Cardiac muscle cell (in vitro differentiated cells and primary cell): ENCODE measurements at places on chromosomes 2 and 18. TPM values are rescaled to one million over a fixed set of nuclear protein-coding genes. Genes with fewer than 3 reads are reported as not detected.

Gene GALR1
- not detected in 2 replicates for total RNA-seq

DNA sequence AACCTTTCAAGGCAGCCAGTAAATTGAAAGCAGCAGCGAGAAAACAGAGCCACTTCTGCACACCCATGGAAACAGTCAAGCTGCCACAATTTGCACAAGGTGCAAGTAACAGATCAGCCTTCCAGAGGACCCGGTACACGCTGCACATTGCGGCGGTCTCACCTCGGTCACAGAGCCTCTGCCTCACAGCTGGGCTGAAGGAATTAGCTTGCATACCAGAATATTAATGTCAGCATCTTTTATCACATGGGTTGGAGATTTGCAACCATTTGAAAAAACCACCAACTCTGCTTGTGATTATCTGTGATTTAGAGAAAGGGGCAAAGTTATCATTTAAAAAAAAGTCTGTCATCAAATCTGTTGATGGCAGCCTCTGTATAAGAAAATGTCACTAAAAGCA, 330.5 kb upstream of the TCF4 start:
- no peak overlapping the region for H3K27ac ChIP-seq
- H3K36me3 ChIP-seq: no peaks in the 10 kb centered on the region
- H3K27me3 ChIP-seq: no peaks in the 10 kb centered on the region
- no peak overlapping the region for H3K4me3 ChIP-seq
- DNase-seq: no peak

GRCh38 chr2:33131749-33132148, 185.0 kb downstream of the LTBP1 start:
- no peak overlapping the region for H3K4me3 ChIP-seq
- H3K27me3 ChIP-seq: no peaks in the 10 kb centered on the region
- H3K36me3 ChIP-seq: peaks cover 8% of the 10 kb centered on the region
- DNase-seq: no peak
- H3K27ac ChIP-seq: peak overlapping the region; percentile 76

- H3K4me1 ChIP-seq: no peaks in the 10 kb centered on the region
- DNase-seq: no peak
- no peak overlapping the region for H3K27ac ChIP-seq
- no peaks in the 10 kb centered on the region for H3K27me3 ChIP-seq
- H3K4me3 ChIP-seq: no peak overlapping the region
Measured at GRCh38 chr2:163266772-163267171, 428.2 kb upstream of the KCNH7 start.

DNA sequence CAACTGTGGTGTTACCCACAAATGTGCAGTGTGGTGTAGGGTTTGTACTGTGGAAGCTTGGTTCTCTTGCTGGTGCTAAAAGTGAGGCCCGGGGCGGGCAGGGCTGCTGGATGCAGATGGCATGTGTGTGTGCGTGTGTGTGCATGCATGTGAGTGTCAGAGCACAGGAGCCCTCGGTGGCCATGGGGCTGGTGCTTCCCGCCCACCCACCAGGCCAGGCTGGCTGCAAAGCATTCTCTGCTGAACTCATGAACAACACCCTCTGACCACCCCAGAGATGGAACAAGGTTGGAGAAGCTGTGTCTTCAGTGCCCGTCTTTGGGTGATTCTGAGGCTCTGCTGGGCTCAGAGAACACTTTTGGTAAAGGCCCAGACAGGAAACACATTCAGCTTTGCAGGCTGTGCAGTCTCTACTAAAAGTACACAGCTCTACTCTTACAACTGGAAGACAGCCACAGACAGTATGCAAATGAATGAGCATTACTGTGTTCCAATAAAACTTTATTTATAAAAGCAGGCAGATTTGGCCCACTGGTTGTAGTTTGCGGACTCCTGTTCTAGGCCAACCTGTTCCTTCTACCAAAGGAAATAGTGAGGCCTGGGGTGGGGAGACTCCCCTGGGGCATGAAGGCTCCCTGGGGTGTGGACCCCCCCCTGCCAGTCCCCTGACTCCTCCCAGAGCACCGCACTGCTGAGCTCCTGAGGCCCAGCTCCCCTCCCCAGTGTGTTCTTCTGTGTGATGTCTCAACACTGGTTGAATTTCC, 225.3 kb upstream of the HDAC4 start:
- H3K27ac ChIP-seq: no peak overlapping the region
- no peaks in the 10 kb centered on the region for H3K4me1 ChIP-seq
- no peaks in the 10 kb centered on the region for H3K36me3 ChIP-seq

DNA sequence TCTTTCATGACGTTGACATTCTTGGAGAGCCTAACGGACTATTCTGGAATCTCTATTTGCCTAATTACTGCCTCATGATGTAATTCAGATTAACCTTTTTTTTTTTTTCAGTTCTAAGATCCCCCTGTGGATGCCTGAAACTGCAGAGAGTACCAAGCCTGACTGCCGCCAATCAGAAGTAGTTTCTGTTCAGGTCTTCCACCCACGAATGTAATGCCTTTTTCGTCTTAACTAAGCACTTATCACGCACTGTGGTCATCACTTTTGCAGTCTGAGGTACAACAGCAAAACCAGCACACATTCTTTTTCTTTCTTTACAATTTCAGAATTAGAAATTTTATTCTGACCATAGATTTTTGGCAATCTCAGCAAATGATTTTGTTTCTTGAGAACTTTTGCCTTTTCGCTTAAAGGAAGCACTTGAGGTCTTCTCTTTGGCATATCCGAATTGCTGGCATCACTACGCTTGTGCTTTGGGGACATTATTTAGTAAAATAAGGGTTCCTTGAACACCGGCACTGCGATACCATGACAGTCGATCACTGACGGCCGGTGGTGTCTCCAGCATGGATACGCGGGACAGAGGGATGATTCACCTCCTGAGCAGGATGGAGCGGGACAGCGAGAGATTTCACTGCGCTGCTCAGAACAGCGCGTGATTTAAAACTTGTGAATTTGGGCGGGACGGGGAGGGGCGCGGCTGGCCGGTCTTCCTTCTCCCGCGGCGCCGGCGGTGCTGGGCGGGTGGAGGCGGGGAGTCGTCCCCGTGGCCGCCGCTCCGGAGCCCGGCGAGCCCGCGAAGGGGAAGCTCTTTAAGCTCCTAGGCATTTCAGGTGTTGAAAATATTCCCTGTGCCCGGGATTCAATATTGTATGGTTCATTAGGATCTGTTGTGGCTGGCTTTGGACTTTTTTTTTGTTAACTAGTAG, 32.0 kb upstream of the GPR55 start:
- peaks cover 19% of the 10 kb centered on the region for H3K27me3 ChIP-seq
- peak overlapping the region; percentile 24 for H3K4me3 ChIP-seq
- no peaks in the 10 kb centered on the region for H3K4me1 ChIP-seq
- H3K36me3 ChIP-seq: no peaks in the 10 kb centered on the region
